A673 (cell line): ENCODE measurements at places on chromosomes 2 and 18. TPM values are rescaled to one million over a fixed set of nuclear protein-coding genes. Genes with fewer than 3 reads are reported as not detected.
A peak's percentile ranks its signal among the peaks of the same experiment; 100 is the strongest.

The CRACDL gene
- not detected in 2 replicates for total RNA-seq

GRCh38 chr18:58581265-58581664, 47.6 kb downstream of the ALPK2 start:
- no peak for DNase-seq

The ABCB11 gene
- total RNA-seq: 0.07 TPM in 1 of 2 replicates, not detected in the other

The CFAP210 gene
- total RNA-seq: 0.37 and 0.83 TPM in 2 replicates

- no peak for DNase-seq
These were observed 210.6 kb downstream of the TMEM247 start for GRCh38 chr2:46689993-46690392.

DNA sequence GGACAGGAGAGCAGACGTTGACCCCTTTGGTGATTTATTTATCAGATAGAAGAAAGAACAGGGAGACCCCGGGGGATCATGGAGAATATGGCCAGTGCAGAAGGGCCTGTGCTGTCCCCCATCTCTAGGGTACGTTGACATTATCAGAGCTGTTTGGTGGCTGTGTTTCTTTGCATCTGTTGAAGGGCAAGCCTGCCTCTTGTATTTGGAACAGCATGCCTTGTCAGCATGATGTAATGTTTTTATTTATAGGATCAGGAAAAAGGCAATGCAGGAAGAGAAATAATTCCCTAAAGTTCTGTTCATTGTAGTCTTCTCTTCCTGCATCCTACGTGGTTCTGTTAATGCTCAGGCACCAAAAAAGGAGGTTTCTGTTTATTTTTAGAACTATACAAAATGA, 49.8 kb upstream of the CABYR start:
- DNase-seq: no peak

- DNase-seq: no peak
These were observed 159.4 kb downstream of the COPS8 start for GRCh38 chr2:237244976-237245646.

The TRIM54 gene
- total RNA-seq: 2.2 and 2.8 TPM in 2 replicates

The GCG gene
- not detected in 2 replicates for total RNA-seq

The MTCL1 gene
- 8.9 and 11.2 TPM in 2 replicates for total RNA-seq

DNA sequence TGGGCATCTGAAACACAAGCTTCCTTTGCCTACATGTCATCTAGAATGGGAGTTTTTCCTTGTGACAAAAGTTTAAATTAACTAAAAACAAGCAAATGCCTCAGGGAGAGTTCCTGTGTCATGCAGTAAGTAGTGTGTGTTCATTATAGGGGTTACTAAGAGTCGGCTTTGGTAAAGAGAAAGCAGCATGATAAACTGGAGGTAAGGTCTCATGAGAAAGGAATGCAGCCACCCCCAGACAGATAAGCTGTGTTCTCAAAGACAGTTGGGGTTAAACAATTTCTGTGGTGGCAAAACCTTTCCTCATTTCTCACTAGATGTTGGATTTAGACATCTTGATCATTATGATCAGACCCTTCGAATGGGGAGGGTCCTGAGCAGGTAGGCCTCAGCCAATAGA, 129.7 kb downstream of the MAP4K4 start:
- peak; percentile 26 for DNase-seq

GRCh38 chr2:88131999-88132368, 4.1 kb upstream of the FABP1 start:
- no peak for DNase-seq

GRCh38 chr2:121333834-121334558, 49.0 kb upstream of the TFCP2L1 start:
- no peak for DNase-seq

- DNase-seq: no peak
These were observed 113.6 kb downstream of the DIS3L2 start for GRCh38 chr2:232075080-232075479.

DNA sequence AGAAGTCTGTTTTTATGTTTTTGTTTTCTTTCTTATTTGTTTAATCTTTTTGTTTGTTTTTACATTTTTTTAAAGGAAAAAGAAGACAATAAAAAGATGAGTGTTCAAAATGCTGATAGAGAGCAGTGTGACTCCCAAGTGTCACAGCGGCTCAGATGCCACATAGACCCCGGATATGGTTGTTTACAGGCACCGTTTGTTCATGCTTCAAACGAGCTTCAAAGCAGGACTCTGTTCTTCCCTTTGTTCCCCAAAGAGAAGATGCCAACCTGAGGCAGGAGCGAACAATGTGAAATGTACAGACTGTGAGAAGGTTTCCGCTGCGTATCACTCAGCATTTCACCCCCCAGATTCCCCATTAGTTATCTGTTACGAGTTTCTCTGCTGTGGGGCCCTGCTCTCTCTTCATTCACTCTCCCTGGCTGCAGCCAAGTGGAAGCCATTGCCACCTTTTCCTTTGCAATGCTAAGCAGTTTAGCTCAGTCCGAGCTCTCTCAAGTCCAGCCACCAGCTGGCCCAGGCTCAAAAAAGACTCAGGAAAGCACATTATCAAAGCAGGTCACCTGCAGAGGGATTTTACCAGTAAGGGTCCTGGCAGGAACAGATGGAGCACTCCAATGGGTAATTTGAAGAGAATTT, 36.4 kb upstream of the PHLPP1 start:
- DNase-seq: no peak

The ALPP gene
- total RNA-seq: not detected in 2 replicates

The PARD6G gene
- total RNA-seq: 7.9 and 10.2 TPM in 2 replicates

GRCh38 chr2:23502096-23502495, 117.1 kb downstream of the KLHL29 start:
- no peak for DNase-seq

- peak; percentile 87 for DNase-seq
These were observed 249.7 kb downstream of the IKZF2 start for GRCh38 chr2:212901604-212902275.

GRCh38 chr2:224893848-224894247, 148.4 kb downstream of the DOCK10 start:
- DNase-seq: no peak

- peak; percentile 4 for DNase-seq
These were observed 28.8 kb downstream of the HADHB start for GRCh38 chr2:26273501-26273900.

The RAPGEF4 gene
- 0.26 and 0.96 TPM in 2 replicates for total RNA-seq

The HOXD8 gene
- 56.8 and 61.9 TPM in 2 replicates for total RNA-seq

GRCh38 chr18:62399781-62400308, 74.7 kb downstream of the TNFRSF11A start:
- peak; percentile 16 for DNase-seq

DNA sequence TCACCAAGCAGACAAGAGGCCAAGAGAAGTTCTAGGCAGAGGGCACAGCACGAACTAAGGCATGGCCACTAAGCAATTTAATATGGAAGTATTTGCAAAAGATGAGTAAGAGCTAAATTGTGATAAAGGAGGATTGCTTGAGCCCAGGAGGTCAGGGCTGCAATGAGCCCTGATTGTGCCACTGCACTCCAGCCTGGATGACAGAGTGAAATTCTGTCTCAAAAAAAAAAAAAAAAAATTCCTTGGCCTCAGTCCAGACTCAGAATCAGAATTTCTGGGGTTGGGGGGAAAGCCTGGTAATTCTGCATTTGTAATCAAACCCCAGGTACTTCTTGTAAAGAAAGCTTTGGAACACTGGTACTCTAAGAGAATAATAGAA, 46.8 kb upstream of the RTN4 start:
- DNase-seq: no peak

The SCYGR4 gene
- not detected in 2 replicates for total RNA-seq

- DNase-seq: no peak
These were observed 99.6 kb upstream of the MBOAT2 start for GRCh38 chr2:9102861-9103662.

DNA sequence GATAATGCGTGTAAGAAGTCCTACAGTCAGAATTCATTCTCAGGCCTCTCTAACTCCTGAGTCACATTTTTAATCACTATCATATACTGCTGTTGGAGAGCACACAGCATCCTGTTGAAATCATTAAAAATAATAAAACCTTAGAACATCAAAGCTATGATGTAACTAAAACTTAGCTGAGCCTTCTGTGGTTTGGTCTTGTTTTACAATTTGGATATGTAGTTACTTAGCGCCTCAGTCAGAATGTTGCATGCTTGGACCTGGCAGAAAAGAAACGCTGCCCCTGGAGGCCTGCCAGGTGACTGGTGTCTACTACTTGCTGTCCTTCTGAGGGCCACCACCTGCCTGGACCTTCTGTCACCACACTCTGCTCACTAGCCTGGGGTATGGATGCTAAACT, 261.1 kb upstream of the RASGRP3 start:
- DNase-seq: no peak

DNA sequence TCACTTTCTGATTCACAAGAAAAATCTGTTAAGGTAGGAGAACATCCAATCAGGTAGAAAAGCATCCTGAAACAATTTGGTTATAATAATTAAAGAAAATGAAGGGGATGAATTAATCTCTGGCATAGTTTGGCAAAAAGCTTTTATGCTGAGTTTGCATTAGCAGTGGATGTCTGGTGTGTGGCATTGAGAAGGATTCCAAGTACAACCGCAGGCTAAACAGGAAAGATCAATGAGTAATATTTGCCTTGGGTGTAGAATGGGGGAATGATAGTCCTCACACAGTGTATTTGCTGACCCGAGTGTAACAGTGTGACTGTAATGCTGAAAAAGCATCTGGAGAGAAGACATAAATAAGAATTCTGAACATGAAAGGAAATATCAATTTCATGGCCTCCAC, 68.3 kb upstream of the SESTD1 start:
- peak; percentile 23 for DNase-seq

GRCh38 chr2:122433123-122433754, 677.8 kb downstream of the TSN start:
- DNase-seq: no peak

The FLACC1 gene
- 2.2 and 2.4 TPM in 2 replicates for total RNA-seq

GRCh38 chr2:1599301-1600085, 144.8 kb downstream of the PXDN start:
- no peak for DNase-seq
